ENCODE measurements at places on chromosomes 6 and 20.

DNA sequence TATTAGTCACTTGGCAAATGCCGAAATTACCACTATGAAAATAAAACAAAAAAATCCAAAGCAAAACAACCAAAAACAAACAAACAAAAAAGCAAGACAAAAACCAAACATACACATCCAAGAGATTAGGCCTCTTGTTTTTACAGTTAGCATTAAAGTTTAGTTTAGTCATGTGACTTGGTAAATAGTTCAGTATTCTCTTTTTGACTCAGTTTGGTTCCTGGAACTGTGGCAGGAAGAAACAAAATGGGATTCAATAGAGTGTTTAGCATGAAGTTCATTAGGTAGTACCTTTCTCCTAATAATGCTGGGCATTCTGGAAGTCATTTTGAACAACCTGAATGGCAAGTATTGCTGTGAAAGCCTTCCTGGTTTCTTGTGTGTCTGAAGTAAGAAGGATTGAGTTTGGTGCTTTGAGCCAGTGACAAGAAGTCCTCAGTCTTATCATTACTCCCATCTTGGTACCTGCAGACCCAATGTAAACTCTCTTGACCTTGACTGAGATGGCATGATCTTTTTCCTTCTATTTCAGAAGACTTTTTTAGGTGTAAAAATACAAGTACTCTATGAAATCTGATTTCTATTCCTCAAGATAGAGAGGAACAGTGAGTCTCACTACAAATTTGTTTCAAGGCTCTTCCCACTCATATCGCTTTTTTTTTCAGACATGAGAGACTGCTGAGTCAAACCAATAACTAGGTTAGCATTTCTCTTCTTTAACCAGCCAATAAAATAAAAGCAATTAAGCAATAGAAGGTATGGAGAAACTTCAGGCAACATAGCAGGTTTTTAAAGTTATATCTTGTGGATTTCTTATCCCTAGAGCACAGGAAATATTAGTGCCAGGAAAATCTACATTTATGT, 223.6 kb upstream of the PREP start:
- DNase-seq = no peak

DNA sequence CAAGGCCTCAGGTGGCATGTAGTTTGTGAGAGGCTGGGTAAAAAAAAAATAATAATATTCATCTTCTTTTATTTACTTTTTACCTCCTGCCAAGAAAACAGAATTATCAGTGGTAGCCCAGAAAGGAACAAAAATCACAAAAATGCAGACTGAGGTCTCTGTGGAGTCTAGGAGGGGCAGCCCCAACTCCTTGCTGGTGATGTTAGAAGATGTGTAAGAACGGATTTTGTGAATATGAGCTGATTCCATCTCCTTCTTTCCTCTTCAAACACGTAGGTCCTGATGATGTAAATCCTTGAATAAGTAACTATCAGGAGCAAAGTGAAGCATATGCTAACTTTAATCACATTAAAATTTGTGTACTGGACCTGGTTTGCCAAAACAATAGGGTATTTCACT, 226.8 kb downstream of the EYA4 start:
- no peak for DNase-seq

DNA sequence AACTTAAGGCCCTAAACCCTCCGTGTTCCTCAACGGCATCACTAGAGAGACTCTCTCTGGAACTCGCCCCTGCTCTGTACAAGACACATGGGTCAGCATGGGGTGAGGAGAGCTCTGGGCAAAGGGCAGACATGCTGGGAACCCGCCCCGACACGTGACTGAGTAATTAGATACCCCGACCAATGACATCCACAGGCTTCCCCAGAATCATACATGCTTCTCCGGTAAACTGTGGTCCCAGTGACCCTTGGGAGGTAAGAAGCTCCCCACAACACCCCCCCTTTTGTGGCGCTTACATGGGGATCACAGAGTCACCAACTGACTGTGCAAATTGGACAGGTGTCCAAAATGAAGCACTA, 31.7 kb upstream of the RPS6KA2 start:
- DNase-seq = no peak

DNA sequence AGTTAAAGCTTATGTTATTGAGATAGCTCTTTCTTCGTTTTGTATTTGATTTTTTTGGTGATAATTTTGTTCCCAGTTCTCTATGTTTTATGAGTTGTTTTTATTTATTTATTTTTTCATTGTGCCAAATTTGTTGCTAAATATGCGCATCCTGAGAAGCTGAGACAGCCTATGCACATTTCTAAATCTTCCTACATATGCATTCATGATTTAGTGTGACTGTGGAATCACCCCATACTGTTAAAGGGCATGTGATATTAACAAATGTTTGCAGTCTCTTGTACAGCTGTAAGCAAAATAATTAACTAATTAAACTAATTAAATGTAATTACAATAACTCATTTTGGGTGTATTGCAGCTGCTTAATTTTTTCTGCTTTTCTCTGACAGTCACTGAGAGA, 10.4 kb downstream of the TFAP2B start:
- DNase-seq = no peak

DNA sequence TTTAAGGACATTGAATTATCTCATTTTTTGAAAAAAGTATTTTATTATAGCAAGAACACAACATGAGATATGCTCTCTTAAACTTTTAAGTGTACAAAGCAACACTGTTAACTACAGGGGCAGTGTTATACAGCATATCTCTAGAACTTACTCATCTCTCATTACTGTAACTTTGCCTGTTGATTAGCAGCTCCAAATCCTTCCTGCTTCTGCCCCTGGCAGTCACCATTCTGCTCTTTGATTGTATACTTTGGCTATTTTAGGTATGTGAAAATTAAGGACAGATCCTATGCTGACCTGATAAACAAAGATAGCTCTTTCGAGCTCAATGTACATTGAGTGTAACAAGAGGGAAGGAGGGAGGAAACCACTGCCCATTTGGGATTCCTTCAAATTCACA, 1349.8 kb upstream of the GJE1 start:
- DNase-seq = no peak

- DNase-seq = no peak
These were observed 51.5 kb downstream of the CTCFL start for GRCh38 chr20:57473246-57474048.

DNA sequence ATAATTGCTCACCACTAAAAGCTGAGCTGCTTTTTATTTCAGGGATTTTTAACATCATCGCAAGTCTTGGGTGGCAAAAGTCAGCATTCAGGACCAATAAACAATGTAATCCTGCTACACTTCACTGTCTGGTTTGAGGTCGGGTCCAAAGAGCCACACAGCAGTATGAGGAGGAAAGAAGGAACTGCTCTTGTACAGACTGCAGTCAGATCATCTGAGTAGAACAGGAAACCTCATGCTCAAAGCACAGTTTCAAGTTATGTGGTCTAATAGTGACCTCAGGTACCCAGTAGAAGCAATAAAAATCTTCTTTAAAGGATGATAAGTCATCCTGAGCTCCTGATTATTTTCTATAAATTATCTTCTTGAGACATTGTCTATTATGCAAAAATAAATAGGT, 211.4 kb downstream of the FUT9 start:
- DNase-seq = no peak

DNA sequence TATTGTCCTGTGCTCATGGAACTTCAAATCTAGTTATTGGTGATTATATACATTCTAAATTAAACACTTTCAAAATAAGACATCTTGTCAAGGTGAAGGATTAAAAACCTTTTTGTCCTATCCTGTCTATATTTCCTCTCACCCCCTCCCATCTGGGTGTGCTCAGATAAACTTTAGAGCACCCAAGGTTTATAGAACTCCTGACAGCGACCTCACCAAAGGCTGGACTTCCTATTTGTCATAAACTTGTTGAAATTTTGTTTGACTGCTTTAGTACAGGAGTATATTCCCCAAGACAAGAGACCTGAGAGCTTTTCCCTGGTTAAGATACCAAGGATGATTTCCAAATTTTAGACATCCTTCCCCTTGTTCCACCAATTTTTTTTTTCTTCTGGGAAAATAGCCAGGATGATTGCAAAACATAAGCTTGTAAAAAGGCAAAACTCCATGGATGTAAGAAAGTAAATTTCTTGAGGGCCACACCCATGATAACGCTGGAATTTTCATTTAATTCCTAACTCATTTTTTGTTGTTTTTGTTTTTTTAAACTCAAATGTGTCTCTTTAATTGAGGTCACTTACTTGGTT, 33.0 kb downstream of the CARMIL1 start:
- no peak for DNase-seq

DNA sequence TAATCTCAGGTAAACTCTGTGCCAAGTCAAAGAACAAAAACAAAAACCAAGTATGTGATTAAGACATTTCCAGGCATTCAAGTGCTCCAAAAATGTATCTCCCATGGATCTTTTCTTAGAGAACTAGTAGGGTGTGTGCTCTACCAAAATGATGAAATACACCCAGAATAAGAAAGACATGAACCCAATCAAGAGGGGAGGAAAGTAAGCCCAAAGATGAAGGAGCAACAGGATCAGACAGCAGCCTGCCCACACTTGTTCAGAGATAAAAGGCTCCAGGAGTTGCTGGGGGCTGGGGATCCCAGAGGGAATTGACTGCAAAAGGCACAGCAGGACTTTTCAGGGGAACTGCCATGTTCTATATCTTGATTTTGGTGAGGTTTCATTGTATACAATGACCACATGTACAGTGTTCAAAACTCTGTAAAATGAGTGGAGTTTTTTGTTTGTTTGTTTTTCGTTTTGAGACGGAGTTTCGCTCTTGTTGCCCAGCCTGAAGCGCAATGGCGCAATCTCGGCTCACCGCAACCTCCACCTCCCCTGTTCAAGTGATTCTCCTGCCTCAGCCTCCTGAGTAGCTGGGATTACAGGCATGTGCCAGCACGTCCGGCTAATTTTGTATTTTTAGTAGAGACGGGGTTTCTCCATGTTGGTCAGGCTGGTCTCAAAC, 24.4 kb downstream of the GCM1 start:
- no peak for DNase-seq

DNA sequence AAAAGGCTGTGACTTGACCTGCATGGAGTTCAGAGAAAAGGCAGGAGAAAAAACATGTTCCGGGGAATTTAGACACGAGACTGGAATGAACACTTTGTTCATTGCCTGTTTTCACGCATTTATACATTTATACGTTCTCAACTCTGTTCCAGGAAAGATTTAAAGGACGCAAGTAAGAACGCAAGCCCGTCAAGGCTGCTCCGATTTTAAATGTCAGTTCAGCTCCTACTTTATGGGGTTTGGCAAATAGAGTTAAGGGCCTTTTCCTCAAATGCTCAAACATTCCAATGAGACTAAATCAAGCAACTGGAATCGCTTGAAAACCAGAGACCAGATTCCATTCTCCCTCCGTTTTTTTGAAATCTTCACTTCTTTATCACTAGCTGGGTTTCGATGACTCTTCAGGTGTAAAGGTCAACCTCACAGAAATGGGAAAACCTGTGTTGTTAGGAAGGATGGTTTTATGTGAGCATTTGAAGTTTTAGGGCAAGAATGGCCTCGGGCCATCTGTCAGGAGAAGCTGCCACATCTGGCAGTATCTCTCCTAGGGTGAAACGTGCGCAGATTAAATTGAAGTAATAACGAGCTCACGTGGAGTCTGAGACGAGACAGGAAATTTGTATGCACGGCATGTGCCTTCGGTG, 24.9 kb downstream of the TTLL2 start:
- no peak for DNase-seq

DNA sequence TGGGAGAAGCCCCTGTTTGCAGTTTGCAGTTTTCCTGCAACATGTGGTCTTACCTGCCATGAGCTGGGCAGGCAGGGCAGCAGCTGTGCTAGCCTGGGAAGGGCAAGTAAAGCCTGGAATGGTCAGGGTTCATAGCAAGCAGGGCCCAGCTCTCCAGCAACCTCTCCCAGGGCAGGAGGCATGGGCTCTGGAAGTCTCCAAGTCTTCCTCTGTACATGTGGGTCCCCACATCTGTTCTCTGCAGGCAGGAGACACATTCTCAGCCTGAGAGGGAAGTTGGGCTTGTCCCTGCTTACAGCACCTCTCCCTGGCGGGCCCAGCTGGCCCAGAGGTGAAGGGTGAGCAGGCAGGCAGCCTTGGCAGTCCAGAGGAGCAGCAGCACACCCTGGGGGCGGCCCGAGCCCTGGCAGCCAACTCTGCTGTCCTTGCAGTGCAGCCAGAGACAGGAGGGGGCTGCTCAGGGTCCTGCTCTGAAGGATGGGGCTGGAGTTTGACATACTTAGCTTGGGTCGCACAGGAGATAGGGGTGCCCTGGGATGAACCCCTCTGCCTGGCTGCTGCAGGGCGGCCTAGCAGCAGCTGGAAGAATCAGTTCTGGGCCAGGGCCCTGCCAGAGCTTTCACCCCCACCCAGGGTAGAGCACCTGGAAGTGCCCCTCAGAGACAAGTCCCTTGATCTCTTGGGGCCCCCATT, 176.0 kb downstream of the MRPL14 start:
- no peak for DNase-seq

DNA sequence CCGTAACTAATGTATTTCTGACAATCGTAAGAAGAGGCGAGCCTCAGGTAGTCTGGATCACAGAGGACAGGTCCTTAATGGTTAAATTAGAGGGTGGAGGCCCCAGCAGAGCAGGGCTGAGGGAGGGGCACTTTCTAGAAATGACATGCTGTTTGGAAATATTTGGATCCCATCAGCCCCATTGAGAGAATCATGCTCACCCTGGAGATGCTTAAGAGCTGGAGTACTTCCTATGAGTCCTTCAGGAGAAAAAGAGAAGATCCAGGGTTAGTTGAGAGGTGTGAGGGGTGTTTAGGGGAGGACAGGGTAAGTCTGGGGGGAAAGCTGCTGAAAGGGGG, 123.0 kb downstream of the TCP11 start:
- DNase-seq = no peak

DNA sequence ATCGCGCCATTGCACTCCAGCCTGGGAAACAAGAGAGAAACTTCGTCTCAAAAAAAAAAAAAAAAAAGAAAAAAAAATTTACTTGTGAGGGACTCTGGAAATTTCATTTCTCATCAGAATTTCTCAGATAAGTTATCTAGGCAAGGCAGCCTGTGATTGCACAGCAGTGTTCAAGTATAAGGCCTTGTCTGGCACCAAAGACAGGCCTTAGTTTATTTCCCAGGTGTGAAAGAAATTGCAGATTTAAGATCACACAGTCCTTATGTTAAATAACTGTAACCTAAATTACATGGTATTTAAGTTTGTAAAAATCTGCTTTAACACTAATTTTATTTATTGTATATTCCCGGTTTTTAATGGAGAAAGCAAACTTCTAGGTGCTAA, 34.8 kb downstream of the HFE start:
- DNase-seq = no peak
